ENCODE measurements at places on chromosomes 2 and 18. TPM values are rescaled to one million over a fixed set of nuclear protein-coding genes. Genes with fewer than 3 reads are reported as not detected.

DNA sequence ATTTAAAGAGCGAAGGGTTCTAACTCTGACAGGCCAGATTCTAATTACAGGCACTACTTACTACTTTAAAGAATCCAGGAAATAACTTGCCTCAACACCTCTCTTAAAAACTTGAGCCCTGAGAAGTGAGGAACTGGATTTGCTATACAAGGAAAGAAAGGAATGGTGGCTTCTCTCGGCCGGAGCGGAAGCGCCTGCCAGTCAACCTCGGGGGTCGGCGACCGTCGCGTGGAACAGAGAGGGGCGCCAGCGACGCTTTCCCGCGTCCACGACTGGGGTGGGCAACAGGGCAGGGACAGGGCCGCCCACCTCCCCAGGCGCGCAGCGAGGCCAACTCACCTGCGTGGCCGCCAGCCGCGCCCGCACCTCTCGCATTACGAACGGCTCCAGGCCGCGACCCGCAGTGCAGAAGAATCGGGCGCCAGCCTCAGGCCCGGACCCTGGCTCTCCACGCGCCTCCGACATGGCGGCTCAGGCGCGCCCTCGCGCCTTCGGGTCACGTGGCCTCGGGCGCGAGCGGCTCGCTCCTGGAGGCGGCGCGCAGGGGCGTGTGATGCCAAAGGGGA, at the start of gene THUMPD2:
THUMPD2 (minus strand) TSS at position 484 of the 566 bp plus-strand sequence; CDS start at position 465, 19 bp downstream.
- DNase-seq = no peak

- DNase-seq = no peak
Observed at GRCh38 chr18:49875783-49876182, 62.5 kb upstream of the ACAA2 start.

- DNase-seq = no peak
Observed at GRCh38 chr2:168912466-168912865, 11.4 kb downstream of the G6PC2 start.

DNA sequence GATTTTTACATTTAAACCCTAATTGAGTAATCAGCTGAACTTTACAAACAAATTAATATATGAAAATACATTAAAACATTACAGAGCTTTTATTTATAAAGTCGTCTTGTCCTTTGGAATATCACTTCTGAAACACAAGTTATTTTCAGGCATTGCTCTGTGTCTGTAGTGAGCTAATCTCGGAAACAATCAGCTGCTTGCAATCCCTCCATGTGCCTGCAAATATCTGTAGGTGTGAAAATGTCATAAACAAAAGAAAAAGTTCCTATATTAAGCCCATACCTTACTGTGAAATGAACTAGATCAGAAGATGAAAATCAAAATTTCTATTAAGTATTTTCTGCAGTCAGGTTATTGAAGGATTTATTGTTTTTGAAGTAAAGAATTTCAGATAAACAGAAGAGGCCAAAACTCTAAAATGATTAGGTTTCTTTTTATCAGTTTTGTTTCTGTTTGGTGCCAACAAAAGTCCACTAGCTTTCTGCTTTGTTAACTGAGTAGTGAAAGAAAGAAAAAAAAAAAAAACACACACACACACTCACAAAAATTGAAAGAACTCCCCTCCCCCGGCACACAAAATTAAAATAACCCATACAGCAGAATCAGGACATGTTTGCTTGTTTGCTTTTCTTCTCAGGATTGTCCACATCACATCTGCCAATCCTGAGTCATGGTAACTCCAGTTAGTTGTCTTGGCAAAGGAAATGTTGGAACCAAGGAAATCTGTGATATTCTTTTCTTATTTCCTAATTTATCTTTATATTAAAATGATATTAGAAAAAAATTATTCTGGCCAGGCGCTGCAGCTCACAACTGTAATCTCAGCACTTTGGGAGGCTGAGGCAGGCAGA, 627.0 kb upstream of the SLC39A10 start:
- DNase-seq = no peak

DNA sequence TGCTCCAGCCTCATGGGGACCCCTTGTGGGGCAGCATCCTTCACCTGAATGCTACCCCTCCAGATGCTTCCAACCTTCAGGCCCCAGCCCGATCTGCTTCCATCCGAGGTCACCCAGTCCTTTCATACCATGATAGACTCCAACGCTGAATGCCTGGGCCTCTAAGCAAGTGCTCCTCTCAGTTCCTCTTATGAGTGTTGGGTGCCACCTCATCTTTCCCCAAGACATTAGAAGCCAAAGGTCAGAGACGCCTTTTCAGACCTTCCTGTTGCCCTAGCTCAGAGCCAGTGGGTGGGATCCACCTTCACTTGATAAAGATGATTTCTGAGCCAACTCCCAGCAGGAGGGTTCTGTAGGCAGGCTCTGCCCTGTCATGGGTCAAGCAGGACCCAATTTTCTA, 174.5 kb upstream of the MGAT5 start:
- DNase-seq = no peak

- DNase-seq = no peak
Observed at GRCh38 chr2:101356055-101356454, 31.2 kb downstream of the CREG2 start.

- no peak for DNase-seq
Observed at GRCh38 chr2:95317665-95318425, 20.7 kb downstream of the KCNIP3 start.

- DNase-seq = no peak
Observed at GRCh38 chr2:26670171-26670570, 22.4 kb upstream of the KCNK3 start.

GRCh38 chr18:63317982-63318888, 1.3 kb downstream of the BCL2 start:
- DNase-seq = no peak

GRCh38 chr2:223102040-223102400, 50.0 kb downstream of the KCNE4 start:
- DNase-seq = no peak

DNA sequence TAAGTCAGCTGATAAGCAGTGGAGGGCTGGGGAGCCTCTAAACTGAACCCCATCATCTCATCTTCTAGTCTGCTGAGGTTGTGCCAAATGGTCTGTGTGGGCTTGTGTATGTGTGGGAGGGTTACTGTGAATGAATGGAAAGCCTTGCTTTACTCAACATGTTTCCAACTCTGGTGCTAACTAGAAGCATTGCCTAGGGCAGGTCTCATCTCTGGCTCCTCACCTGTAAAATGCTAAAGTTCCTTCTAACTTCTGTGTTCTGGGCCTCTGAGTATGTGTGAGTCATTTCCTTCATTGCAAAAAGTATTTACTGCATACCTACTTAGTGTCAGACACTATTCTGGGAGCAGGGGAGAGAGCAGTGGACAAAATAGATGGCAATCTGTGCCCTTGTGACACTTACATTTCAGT, 1.3 kb downstream of the LIPG start:
- DNase-seq = no peak

DNA sequence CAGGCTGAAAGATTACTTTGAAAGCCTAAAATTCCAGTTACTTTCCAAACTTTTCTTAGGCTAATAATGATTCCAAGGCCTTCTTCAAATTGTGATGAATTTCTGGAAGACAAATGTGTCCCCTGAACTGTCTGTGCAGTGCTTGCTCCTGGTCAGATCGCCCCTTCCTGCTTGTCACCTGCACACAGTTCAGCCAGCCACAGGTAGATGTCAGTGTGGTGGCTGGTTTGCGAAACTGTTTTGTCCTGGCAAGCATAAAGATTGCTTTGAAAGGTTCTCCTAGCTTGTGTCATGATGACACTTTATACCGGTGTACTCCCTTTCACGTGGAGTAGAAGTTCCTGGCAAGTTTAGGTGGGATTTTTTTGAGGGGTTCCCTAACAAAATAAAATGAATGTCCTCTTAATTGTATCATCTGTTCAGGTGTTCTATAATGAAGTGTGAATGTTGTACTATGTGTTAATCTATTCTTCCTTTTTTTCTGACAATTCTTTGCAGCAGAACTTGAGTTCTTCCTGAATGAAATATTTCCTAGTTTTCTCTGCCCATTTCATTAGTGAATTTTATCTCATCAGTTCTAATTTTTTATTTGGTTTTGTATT, 298.8 kb downstream of the ZNF407 start:
- DNase-seq = no peak

DNA sequence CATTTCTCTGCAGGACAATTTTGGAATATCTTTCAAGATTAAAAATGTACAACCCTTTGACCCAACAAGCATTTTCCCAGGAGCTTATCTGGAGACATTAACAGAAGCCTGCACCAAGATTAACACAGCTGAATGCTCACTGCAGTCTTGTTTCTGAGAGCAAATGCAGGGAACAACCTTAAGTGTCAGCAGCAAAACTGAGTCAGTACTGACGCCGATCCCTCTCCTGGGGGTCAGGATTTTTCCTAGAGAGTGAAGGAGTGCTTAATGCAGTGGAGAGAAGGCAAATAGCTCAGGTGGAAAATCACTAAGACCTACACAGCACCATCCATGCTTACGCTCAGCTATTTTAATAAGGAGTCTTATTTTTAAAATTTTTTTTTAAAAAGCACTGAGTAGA, 42.8 kb upstream of the SGPP2 start:
- DNase-seq = no peak

DNA sequence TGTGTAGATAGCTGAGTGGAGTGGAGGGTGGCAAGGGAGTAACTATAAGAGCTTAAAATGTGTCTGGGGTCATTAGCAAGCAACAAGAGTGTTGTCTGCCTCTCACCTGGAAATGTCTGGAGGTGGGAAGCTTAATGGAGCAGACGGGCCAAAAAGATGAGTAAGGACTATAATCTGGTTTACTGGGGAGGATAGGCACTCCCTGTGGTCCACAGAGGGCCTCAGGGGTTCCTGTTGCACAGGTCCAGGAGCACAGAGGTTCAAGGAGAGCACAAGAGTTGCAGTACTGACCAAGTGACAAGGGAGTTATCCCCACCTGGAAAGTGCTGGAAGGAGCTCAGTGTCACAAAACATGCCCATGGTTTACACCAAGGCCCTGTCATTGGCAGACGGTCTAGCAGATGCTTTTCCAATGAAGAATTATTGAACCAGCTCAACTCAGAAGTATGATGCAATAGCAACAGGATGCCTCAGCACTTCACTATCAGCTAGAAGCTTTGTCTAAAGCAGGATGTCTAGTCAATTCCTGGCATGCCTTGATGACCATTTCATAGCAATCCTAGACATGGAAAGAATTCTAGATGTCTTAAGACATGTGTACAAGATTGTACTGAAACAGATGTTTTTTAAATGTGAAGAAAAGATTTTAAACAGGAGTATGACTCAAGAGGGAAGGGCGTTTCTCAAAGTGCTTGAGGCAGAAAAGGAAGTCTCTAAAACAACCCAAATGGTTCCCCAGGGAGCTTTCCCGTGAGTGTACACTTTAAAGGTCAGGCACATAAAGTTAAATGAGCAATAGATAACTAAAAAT, 62.9 kb upstream of the SERPINE2 start:
- peak; percentile 90 for DNase-seq

The ALPG gene
- polyA plus RNA-seq = not detected

The AFG3L2 gene
- polyA plus RNA-seq = 38.0 TPM

The EMX1 gene
- not detected for polyA plus RNA-seq

The ZNF519 gene
- polyA plus RNA-seq = 2.5 TPM

The ANKRD29 gene
- 0.12 TPM for polyA plus RNA-seq

The ADD2 gene
- 0.12 TPM for polyA plus RNA-seq

All from AG04450 (cell line).